ENCODE measurements at places on chromosomes 16 and 17. TPM values are rescaled to one million over a fixed set of nuclear protein-coding genes. Genes with fewer than 3 reads are reported as not detected.

Gene ABCC6
- 0.59 TPM for total RNA-seq

Gene AKAP10
- 33.2 TPM for total RNA-seq

Gene SRL
- not detected for total RNA-seq

Gene CBFA2T3
- total RNA-seq, result not detected

Gene DHX38
- 97.7 TPM for total RNA-seq

Gene RASL10B
- 7.4 TPM for total RNA-seq

Gene KCNJ18
- not detected for total RNA-seq

Gene OR1A2
- total RNA-seq, result not detected

Measured in smooth muscle cell of the umbilical artery (primary cell).